Stimulated activated CD8-positive, alpha-beta memory T cell treated with anti-CD3 and anti-CD28 coated beads, Interleukin-7, amount 100 ng/mL, for 1 hour (primary cell): ENCODE measurements at places on chromosomes 2 and 18.

GRCh38 chr2:162125138-162125537, 26.9 kb downstream of the GCG start:
- no peak for DNase-seq

- DNase-seq, result peak; percentile 35
Measured at GRCh38 chr2:37615804-37616676, 55.4 kb downstream of the CDC42EP3 start.

DNA sequence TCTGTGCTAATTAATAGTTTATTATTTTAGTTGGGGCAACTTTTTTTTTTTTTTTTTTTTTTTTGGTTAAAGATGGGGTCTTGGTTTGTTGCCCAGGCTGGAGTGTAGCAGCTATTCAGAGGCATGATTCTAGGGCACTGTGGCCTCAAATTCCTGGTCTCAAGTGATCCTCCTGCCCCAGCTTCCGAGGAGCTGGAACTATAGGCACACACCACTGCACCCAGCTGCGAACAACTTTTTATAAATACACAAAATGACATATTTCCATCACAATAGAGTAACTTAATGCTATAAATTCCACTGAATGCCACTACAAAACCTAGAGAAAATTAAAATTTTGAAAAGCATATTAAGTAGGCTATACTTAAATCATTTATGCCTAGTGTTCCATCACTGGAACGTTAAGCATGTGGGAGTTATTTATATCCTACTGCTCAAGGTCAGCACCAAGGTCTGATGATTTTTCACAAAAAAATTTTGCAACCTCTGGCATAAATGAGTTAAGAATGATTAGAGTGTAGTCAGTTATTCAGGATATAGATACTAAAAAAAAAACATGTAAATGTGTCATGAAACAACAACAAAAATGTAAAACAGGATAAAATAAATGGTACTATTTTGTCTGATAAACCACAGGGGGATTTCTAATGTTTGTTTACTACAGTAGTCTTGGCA, 46.8 kb downstream of the GFPT1 start:
- no peak for DNase-seq

- DNase-seq, result no peak
Measured at GRCh38 chr18:59446012-59446411, 86.9 kb upstream of the LMAN1 start.

GRCh38 chr2:4762951-4763376, 929.2 kb upstream of the SOX11 start:
- DNase-seq, result no peak

DNA sequence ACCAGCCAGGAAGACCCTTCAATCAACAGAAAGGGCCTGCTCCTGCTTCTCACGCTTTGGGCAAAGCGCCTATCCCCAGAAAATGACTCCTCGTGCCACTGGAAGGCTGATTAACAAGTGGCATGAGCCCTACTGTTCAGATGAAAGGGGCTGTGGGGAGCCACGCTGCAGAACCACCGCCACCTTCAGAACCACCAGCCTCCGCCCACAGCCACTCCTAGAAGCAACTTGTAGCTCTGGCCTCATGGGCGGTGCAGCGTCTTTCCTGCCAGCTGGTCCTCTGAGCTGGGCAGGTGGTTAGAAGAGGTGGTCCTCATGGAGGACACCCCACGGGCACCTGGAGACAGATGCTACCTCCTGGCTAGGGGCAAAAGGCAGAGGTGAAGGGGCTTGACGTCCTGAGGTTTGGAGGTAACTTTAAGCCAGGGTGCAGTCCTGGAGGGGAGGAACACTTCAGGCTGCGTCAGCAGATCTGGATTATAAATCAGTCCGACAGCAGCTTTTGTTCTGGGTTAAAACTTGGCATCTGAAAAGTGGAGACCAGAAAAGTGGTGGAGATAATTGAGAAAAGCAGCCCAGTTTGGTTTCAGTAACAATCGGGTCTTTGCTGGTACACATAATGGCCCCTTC, 861 bp upstream of the SEMA4C start:
- DNase-seq, result peak; percentile 43

GRCh38 chr2:148812306-148812705, 62.7 kb upstream of the KIF5C start:
- DNase-seq, result no peak

- DNase-seq, result no peak
Measured at GRCh38 chr2:119156891-119157773, 1.4 kb downstream of the C1QL2 start.

DNA sequence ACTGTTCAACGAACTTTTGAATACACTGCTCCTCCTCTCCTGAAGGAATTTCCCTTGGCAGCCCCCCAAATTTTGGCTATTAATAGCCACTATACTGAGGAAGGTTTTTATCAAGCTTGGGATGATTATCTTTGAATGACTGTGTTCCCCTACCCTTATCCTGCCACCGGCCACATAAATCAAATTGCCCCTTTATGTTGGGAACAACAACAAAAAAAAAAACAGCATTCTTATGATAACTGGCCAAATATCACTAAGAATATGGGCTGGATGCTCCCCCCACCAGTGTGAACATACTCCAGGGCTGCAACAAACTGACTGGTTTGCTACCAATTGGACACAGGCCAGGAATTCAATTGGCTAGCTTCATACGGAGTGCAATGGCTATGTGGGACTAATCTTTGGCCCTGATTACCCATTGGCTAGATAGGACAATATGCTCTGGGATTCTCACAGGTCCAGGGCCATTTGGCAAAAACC, 20.6 kb downstream of the DUSP11 start:
- DNase-seq, result no peak

DNA sequence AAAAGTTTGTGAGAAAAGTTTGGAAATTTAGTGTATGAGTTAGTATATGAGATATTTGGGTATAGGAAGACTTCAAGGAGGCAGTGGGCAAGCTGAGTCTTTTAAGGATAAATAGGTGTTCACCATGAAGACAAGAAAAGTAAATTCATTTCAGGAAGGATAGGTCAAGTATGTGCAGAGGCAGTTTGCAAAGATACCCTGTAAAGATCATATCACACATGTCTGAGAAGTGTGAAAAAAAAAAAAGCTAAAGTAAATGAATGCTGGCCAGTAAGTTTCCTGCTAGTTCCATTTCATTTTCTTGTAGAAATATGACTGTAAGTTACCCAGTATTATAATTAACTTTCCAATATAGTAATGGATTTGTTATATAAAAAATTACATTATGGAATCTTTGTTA, 131.0 kb downstream of the PHLPP1 start:
- DNase-seq, result no peak

- no peak for DNase-seq
Measured at GRCh38 chr2:54724560-54725342, 1.3 kb downstream of the EML6 start.

DNA sequence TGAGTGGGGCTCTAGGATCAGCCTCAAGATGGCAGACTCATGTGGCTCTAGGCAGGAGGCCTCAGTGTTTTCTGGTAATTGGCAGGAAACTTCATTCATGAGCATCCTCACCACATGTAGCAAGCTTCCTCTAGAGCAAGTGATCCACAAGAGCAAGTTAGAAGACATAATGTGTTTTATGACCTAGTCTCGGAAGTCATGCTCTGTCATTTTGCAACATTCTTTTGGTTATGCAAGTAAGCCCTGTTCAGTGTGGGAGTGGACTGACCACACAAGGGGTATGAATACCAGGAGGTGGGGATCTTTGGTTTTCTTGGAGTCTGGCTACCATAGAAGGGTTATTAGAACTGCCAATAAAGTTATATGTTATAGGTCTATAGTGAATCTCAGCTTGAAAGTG, 66.8 kb upstream of the STK39 start:
- DNase-seq, result no peak

GRCh38 chr2:36561237-36561944, 36.6 kb downstream of the FEZ2 start:
- DNase-seq, result no peak

GRCh38 chr2:121372721-121373353, 87.8 kb upstream of the TFCP2L1 start:
- no peak for DNase-seq

DNA sequence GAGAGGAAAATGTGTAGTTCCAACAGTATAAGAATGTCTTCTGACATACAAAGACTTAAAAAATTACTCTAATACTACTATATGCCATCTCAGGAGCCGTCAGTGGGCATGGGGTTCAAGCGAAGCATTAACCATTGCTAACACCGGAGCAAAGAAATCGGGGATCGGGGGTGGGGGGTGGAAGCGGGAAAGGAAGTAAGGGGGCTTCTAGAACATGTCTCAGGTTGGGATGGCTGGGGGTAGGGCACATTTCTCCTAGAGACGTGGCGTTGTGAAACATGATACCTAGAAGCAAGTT, 702 bp downstream of the LMAN1 start:
- DNase-seq, result no peak

DNA sequence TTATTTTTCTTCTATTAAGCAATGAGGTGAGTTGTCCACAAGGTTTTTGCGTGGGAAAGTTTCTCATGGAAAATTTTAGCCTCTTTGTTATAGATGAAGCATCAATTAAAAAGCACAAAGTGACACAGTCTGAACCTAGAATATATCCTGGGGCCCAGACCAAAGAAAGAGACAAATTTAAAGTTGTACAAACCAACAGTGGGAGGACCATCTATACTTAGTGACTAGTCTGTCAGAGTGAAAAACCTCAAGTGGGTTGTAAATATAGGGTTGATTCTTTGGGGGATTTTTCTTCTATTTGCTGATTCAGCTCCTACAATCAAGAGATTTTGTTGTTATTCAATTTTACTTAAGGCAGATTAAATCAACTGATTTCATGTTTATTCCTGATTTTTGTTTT, 256.2 kb downstream of the SATB2 start:
- DNase-seq, result no peak

DNA sequence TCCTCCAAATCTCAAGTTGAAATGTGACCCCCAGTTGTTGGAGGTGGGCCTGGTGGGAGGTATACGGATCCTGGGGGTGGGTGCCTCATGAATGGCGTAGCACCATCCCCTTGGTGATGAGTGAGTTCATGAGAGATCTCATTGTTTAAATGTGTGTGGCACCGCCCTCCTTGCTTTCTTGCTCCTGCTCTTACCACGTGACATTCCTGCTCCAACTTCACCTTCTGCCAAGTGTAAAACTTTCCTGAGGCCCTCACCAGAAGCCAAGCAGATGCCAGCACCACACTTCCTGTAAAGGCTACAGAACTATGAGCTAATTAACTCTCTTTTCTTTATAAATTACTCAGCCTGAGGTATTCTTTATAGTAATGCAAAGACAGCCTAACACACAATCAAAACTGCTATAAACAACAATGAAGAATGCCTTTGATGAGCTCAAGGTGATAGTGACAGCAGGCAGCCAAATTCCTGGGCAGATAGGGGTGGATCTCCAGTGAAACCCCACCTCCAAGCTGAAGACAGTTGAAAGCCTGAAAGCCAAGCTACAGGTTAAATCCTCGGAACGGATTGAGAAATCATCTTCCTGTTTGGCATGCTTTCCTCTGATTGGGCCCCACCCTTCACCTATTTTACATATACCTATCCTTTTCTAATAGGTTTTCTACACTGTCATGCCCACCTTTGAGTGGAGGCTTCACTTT, 26.9 kb downstream of the MCEE start:
- no peak for DNase-seq

GRCh38 chr2:120517751-120518469, 172.0 kb downstream of the INHBB start:
- no peak for DNase-seq

DNA sequence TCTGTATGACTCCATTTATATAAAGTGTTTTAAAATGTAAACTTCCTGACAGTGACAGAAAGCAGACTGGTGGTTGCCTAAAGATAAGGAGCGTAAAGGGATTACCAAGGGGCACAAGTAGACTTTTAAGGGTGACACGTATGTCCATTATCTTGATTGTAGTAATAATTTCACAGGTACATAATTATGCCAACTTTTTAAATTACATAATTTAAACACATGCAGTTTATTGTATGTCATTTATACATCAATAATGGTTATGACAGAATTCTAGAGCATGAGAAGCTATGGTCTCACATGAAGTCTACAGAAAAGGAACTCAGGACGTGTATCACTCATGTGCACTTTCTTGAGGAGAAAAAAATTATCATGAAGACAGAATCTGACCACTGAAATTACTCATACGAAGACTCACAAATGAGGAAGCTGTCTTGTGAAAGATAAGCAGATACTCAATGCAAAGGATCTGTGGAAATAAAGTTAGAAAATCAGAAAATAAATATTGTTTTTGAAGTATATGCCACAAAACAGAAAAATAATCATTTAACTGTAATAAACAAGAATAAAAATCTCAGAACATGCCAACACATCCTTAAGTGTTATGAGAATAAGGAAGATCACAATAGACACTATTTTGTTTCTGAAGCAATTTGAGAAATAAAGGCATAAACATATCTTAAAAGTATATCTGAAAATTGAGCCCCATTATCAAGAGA, 84.4 kb downstream of the TMEM131 start:
- no peak for DNase-seq

GRCh38 chr2:142693171-142693950, 184.1 kb upstream of the KYNU start:
- DNase-seq, result no peak

DNA sequence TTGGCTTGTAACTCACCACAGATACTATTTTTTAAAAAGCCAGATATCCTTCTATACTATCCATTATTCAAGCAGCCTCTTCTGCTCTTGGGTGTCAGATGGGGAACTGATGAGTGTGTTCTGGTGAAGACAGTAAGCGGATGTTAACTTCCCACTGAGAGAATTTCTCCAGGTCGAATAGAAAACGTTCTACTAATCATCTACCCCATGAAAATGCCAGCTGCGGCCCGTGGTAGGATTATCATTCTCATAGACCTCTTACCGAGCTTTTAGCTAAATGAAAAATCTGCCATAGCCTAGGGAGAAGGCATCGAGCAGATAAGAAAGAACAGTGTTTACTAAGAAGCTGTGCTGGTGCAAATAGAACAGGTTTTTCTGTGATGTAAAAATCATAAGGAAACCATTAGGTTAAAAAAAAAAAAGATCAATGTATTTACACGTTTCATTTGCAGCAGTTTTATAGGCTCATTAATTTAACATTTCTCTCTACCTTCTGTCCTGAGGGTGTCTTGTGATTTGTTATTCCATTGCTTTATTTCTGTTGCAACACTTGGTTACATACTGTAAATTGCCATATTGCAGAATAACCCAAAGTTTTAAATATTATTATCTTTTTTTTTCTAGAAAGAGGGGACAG, 1521.5 kb upstream of the ZEB2 start:
- DNase-seq, result no peak

- DNase-seq, result no peak
Measured at GRCh38 chr2:162242586-162243280, 512 bp downstream of the FAP start.

DNA sequence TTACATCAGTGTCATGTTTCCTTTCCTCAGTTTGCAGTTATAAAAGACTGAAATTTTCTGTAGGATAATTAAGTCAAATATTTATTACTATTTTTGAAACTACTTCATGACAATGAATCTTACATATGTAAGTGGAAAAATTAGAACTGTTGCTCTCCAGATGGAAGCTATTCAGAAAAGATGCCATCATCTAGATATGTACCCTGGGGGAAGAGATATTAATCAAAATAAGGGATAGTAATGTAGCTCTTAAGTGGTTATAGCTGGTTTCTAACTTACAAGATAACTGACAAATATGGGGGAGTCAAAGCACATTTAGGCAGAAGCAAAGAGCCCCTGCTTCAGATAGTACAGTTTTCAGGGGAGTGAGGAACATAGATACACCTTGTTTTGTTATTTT, 38.1 kb upstream of the PAX3 start:
- no peak for DNase-seq

GRCh38 chr2:167784084-167784425, 463.3 kb downstream of the STK39 start:
- no peak for DNase-seq
